Head of caudate nucleus (tissue), 42 donors: ENCODE measurements at places on chromosomes 12 and 14.

DNA sequence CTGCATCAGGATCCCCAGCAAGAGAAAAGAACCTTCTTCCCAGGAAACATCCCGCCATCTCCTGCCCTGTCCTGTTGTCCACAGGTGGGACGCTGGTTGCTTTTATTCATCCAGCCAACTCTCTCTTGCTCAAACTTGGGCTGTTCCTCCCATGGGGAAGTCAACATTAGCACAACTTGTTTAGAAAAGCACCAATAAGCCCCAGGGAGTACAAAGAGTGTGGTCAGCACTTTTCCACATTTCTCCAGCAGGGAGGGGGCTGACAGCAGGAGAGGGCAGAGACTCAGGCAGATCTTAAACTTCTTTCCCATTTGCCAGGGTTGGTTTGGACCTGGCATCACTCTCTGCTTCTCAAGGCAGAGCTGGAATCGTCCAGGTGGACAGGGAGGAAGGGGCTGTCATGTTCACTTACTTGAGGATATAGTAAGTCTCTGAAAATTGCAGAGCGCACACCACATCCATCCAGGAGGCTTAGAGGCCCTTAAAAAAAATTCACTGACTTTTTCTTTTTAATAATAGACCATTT lies 74.9 kb downstream of the RBM19 start:
- DNase-seq = no peak

GRCh38 chr12:56803750-56804149 lies 40.6 kb downstream of the HSD17B6 start:
- no peak for DNase-seq

DNA sequence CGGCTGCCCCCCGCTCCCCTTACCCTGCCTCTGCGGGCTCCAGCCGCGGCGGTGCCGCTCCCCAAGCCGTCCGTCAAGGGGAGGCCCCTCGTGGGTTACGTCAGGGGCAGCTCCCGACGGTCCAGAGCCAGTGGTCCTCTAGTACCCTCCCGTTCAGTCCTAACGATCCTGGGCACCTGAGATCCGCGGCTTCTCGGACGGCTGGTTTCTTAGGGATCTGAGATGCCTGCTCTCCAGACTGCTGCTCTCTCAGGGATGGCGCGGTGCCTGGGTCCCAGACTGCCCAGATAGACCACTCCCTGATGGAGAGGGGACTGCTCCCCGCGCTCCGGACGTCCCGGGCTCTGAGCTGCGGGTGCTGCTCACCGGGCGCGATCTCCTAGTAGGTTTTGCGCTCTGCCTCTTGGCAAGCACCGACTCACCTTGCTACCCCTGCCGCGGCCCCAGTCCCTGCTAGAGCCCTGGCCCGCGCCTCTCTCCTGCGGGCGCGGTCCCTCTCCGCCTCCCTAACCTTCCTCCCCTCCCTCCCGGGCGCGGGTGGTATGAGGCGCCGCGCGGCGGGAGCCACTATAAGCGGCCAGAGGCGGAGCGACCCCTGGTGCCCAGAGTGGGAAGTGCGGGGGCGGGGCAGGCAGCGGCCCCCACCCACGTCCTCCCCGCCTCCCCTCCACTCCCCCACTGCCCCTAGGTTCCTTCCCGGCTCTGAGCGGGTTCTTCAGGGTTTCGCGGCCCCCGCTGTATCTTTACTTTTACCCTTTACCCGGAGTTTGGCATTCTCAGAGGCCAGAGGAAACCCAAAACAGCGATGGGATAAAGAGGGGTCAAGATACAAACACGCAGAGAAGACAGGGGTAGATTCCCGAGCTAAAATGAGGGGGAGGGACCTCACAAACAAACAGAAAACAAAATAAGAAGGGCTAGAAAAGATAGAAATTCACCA lies at the start of gene C1QL4:
C1QL4 (minus strand) TSS at position 544 of the 940 bp plus-strand sequence. CDS start 711 bp downstream, outside the sequence.
- peak; percentile 81 for DNase-seq

DNA sequence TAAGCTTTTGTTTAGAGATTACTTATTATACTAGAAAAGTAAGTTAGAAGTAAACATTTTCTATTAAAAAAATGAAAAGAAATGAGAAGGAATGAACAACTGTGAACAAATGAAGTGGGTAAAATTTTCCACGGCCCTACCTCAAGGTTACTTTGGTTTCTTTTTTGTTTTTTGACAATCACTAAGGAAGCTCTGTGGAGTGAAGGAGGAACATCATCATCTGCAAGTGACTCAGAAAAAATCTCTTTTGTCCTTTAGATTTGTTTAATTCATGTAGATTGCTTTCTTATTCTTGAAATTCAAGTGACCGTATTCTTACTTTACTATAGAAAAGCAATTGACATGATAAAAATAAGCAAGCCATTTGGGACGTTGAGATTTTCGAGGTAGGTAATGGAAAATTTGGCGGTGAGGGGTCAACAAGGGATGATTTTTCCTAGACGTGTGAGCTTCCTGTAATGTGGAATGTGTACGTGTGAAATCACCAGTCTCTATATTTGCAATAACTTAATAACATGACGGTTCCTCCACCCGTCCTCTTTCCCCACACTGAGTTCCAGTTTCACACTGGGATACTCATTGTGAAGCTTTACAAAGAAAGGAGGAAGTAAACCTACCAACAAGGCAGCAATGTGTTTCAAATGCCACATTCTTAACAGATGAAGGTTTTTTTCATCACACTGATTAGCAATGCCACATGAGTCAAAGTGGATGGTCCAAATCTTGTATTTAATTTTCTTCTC lies 62.3 kb upstream of the EGLN3 start:
- DNase-seq = no peak

- no peak for DNase-seq
These were observed 1532.3 kb upstream of the TMEM132C start for GRCh38 chr12:126734710-126735109.

GRCh38 chr12:80509781-80510556 lies 65.9 kb downstream of the PTPRQ start:
- no peak for DNase-seq

DNA sequence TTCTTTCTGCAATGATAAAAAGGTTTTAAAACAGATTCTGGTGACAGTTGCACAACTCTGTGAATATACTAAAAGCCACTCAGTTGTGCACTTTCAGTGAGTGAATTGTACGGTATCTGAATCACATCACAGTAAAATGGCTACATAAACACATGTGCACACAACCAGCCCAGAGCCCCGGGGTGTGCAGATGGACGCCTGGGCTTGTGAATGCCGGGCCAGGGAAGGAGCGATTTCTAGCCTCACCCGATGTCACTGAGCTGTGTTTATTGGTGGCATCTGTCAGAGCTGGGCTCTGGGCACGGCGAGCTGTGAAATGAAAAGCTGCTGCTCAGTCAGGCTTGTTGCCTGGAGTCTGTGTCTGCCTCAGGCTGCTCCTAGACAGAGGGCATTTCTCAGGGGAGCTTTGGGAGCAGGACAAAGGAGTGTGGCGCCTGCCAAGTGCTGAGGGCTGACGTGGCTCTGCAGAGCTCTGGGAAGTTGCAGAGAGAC lies 25.9 kb downstream of the RHOF start:
- DNase-seq = peak; percentile 49

GRCh38 chr12:23581913-23582312 lies 367.6 kb downstream of the SOX5 start:
- no peak for DNase-seq

DNA sequence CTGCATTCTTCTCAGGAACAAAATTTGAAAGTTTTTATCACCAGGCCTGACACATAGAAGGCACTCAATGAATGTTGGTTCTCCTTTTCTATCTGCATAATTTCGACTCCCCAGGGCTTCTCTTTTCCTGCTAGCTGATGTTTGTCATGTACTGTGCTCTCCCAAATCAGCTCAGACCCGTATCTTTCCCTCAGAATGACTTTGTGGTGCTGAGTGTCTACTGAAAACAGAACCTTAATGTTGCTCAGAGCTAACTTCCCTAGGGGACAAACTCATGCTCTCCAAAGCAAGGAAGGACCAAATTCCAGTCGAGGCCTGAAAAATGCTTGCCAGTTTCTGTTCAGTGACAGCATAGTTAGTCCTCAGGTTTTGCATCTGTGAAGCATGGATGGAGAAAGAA lies 1.9 kb downstream of the ARHGDIB start:
- no peak for DNase-seq

- no peak for DNase-seq
These were observed 86.2 kb upstream of the GNG2 start for GRCh38 chr14:51774209-51774608.

DNA sequence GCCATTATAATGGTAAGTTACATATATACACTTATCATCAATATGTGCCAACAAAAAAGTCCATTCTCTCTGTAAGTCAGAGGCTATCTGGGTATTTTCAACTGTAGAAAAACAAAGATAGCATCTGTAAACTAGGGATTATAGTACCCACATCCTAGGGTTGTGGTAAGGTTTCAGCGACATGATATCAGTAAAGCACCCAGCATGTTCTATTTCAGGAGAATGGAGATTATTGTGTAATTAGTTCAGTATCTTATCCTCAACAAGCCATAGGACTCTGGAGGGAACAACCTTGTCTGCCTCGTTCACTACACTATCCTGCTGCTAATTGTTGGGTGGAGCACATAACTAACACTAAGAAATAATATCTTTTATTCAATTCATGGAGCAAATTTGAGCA lies 19.7 kb upstream of the CKAP4 start:
- DNase-seq = no peak

DNA sequence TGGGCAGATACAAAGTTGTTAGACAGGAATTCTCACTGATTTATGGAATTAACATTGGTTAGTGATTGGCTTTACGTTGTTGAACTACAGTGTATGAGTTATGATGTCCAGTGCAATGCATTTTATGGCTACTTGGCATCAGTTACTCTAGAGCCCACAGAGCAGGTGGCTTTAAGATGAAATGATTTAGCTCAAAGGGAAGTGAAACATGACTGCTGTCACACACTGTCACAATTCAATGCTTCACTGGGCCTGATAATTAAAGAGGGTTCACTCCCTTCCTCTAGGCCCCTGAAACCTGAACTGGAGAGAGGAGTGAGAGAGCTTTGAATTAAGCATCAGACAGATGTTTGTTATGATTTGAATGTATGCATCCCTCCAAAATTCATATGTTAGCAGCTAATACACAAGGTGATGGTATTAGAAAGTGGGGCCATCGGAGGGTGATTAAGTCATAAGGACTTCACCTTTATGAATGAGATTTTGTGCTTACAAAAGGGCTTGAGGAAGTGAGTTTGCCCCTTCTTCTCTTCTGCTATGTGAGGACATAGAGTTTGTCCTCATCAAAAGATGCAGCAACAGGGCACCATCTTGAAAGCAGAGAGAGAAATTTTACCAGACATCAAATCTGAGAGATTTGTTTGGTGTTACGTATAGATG lies 175.8 kb upstream of the GRIN2B start:
- no peak for DNase-seq

- DNase-seq = no peak
These were observed 14.5 kb downstream of the R3HDM2 start for GRCh38 chr12:57416039-57416996.

DNA sequence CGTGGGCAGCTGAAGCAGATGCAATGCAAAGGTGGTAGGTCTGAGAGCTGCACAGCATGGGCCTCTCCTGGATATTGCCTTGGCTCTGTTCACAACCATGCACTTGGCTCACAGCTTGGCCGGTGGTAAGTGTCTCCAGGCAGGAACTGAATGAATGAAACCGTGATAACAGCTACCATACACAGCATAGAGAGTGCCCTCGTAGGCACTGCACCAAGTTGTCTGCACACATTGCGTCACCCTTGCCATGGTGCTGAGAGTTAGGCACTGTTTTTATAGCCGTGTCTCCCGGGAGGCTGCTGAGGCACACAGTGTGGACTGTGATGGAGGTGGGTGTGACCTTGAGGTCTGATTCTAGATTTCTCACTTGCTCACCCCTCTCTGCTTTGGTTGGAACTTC lies 157.6 kb upstream of the VASH1 start:
- no peak for DNase-seq

- no peak for DNase-seq
These were observed 46.4 kb downstream of the TPCN1 start for GRCh38 chr12:113267621-113268020.

DNA sequence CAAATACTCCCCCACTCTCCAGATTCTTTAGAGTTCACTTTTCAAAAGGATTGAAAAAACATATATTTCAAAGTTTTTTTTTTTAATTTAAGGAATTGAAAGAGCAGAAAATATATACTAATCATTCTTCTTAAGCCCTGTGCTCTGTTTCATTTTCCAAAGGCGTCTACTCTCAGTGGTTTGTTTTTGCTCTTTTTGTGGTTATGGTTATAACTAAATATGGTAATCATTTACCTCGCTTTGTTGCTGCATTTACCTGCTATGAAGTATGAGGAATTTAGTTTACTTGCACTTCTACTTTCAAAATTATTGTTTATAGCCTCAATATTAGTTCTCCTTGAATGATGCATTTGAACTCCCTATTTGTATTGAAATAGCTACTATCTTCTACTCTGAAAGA lies 55.9 kb upstream of the LRRK2 start:
- DNase-seq = no peak

GRCh38 chr12:90163975-90164374 lies 455.3 kb upstream of the ATP2B1 start:
- DNase-seq = no peak

GRCh38 chr12:39975374-39975918 lies 130.4 kb downstream of the SLC2A13 start:
- no peak for DNase-seq

DNA sequence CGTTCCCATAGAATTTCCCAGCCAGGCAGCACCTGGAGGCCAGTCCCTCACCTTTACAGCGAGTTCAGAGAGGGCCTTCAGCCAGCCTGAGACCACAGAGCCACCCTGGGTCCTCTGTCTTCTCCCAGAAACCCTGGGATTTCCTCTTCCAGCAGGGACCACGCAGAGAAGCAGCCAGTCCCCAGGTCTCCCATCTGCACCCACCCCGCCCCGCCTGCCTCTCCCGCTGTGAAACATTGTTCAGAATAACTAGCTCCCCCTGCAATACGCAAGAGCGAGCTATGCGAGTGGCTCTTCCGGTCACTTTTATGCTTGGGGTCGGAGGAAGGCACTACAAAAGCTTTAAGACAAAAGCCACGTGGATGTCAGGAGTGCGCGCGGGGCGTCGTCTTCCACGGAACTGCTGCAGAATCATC lies 77.8 kb downstream of the SERPINA3 start:
- no peak for DNase-seq

- DNase-seq = no peak
These were observed 128.0 kb downstream of the NUAK1 start for GRCh38 chr12:106010741-106011140.

DNA sequence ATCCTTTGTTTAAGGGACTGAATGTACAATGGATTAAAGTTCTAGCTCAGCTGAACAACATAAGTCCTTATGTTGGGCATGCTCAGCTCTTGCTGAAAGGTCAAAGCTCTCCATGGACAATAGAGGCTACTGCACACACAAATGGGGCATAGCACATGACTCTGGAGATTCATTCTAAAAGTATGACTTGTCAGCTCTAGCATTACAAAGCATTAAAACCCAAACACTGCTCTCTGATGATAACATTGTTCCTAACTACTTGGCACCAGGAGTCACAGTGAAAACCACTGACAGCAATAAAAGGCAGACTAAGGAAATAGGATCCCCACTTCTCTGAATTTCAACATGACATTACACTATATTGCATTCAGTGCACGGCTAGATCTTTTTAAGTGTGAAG lies 21.9 kb upstream of the FSCB start:
- DNase-seq = no peak

- DNase-seq = peak; percentile 52
These were observed 16.5 kb upstream of the KRT78 start for GRCh38 chr12:52865090-52865944.

GRCh38 chr14:87940382-87940781 lies 52.6 kb downstream of the GALC start:
- DNase-seq = no peak

- DNase-seq = no peak
These were observed 44.3 kb upstream of the PSMA6 start for GRCh38 chr14:35247777-35248475.
